Cortex of kidney (tissue), 1 donor: ENCODE measurements at places on chromosomes 4 and X.

DNA sequence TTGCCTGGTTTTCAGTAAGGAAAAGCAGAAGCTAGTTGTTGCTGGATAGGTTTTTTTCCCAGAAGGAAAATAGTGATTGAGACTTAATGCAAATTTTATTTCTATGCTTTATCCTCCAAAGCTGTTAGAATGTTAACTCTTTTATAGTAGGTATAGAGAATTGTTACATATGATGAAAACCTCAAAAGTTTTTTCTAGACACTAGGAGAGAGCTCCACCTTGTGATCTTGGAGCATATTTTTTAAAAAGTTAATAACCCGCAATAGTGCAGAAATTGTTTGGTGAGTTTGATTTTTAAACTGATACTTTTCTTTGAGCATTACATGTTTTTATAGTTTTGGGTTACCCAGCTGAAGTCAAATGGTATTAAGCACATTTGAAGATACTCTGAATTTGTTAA, 56.5 kb downstream of the STAG2 start:
- DNase-seq: no peak

- no peak for DNase-seq
Observed at GRCh38 chr4:128649161-128649560, 160.3 kb upstream of the JADE1 start.

DNA sequence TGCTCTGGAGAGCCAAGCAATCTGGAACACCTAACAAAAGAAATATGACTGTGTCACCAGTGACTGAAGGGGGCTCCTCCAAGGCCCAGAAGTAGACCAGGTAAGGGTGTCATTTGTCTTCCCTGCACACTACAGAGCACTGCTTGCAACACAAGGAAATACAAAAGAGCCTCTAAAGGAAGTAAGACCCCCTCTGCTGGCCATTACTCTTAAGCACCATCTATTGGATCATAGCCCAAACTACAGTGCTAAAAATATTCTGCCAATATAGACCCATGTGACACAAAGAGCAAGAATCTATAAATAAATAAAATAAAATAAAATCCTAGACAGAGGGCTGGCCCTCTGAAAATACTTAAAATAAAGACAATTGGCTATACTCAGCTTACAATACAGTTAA, 528.7 kb downstream of the TMA16 start:
- no peak for DNase-seq

- no peak for DNase-seq
Observed at GRCh38 chr4:48692897-48693296, 87.2 kb downstream of the FRYL start.

- no peak for DNase-seq
Observed at GRCh38 chrX:2325076-2325784, 175.5 kb downstream of the DHRSX start.

- DNase-seq: no peak
Observed at GRCh38 chrX:77658886-77659285, 127.1 kb downstream of the ATRX start.

DNA sequence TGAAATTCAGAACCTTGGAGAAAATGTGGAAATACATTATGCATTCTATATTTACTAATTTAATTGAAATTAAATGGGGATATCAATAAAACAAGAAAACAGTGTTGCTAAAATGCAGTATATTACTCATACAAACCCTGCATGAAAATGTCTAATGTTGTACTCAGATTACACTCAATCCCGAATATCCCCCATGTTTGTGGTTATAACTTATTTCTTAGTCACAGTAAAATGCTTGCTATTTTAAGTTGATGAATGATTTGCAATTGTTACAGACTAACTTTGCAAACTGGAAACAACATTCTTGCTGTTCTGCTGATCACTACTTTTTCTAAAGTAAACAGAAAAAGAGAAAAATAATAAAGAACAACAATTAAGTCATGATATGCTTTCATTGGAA, 33.1 kb upstream of the ANXA10 start:
- DNase-seq: no peak

DNA sequence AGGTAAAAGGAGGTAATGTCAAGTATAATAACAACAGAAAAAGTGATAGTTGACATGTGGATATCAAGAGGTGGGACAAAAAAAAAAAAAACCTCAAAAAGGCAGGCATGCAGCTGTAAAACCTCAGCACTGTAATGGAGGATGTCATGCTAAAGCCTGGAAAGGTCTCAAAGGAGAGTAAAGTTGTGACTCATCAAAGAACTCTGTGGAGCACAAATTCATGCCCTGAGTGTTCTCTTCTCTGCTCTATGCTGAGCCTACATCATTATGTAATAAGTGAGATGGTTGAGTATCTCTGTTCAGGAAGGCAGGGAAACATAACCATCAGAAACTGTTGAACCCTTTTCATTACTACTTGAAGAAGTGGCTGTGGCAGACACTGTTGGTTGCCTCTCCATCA, 597.8 kb downstream of the BCOR start:
- DNase-seq: no peak

DNA sequence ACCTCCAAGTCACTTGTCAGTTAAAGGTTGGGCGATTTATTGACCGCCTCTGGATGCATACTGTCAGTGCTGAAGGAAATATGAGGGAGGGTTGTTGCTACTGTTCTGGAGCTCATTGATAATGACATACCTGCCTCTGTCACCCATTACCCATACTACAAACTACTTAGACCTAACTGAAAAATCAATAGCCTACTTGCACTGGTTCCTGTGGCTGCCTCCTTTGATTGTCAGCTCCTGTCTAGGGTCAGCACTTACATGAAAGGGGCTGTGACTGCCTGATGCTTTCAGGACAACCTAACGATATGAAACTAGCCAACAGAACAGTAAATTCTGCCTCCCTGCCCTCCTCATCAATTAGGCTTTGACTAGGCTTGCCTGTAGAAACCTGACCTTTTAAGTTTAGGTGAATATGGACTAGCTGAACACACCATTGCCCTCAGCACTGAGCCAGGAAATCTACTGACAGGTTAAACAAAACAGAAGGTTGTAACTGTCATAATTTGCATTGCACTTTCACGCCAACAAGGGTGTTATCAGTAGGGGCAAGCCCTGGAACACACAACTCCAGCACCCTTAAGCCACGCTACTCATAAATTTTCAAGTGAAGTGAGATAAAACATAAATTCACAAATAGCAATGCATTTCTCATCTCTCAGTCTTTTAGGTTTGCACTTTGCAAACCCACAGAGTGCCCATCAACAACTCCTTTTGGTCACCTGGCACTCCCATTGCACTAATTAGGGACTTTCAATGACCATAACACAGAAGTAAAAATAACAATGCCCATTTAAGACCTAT, 9.0 kb upstream of the MAB21L2 start:
- DNase-seq: no peak

DNA sequence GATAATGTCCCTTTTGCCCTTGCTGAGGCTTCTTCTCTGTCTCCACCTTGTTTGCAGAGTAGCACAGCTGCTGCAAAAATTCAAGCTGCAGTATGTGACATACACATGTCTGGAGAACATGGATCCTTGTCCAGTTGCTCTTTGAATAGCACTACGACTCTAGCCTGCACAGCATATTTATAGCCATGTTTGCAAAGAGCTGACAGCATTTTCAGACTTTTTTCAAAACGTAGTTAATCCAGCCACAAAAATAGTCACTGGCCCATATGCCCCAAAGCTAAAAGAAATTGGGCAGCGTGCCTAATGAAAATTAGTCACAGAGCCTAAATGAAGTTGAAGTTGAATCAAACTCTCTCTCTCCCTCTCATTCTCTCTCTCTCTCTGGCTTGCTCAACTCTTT, 17.5 kb downstream of the SLC16A2 start:
- DNase-seq: no peak

DNA sequence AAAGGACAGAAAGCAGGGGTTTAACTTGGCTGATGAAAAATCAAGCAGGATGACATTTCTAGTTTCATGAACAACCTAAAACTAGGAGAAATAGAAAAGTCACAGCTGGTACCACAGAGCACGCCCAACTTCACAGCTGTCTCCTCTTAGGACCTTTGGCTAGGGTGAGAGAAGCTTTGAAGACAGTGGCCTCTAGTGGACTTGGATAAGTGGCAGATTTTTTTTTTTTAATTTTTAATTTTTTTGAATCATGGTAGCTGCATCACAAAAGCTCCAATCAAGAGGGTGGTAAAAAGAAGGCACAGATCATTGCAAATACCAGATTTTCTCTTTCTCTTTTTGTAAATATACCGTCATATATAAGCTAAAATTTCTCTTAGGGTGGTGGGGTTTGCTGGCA, 20.2 kb upstream of the MAP3K15 start:
- no peak for DNase-seq

DNA sequence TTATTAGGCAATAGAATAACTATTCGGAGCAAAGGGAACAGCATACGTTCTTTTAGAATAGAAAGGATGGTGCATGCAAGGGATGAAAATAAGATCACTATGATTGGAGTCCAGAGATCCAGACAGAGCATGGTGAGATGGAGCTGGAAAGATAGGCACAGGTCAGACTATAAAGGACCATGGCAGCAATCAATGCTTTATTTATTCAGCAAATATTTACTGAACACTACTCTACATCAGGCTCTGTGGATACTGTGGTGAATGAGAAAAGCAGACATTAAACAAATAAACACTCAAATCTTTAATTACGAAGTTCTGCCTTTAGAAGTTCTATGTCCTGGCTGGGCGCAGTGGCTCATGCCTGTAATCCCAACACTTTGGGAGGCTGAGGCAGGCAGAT, 44.7 kb upstream of the ACSL4 start:
- DNase-seq: no peak

DNA sequence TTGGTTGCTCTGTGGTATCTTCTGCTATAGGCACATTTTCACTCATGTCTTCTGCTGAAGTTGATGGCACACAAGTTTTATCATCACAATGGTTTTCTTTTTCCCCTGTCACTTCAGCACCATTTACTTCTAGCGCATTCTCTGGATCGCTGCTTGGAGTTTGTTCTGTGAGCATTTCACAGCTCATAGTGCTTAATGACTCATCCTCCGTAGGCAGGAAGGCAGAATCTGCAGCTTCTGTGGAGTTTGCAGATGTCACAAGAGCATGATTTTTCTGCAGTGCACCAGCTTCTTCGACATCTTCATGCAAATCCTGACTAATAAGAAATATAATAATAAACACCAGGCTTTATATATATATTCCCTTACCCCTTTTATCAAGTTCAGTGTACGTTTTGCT, 83.6 kb downstream of the CHM start:
- DNase-seq: no peak

- no peak for DNase-seq
Observed at GRCh38 chr4:122584519-122584918, 36.3 kb downstream of the IL21 start.

- DNase-seq: no peak
Observed at GRCh38 chr4:1573830-1574459, 110.2 kb downstream of the FAM53A start.

- DNase-seq: no peak
Observed at GRCh38 chrX:40040686-40041461, 56.9 kb downstream of the BCOR start.

DNA sequence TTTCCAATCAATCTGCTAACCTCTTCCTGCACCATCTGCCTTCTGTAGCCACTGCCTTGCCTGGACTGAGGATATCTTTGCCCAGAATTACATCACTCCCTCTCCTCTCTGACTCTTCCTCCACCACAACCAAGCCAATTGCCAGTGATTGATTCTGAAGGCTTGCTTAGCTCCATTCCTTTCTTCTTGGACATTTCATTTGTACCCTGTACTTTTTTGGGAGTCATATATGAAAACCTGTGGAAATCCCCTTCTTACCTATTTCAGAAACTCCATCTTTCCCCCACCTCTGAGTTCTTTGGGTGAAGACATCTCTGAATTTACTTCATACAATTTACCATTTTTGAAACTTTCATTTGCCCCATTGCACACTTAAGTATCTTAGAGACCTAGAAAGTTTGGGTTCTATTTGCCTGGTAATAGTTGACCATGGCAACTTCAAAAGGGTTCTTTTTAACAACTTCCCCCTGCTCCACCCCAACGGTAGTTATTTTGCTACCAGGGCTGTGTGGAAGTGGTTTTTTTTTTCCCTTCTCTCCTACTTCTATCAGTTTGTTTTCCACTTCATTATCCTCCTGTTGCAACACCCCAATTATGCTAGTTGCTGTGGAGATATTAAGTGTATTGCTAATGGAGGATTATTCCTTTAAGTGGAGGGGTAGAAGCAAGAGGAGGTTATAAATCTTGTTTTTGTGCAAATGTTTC, 14.3 kb downstream of the SGMS2 start:
- DNase-seq: no peak

- no peak for DNase-seq
Observed at GRCh38 chr4:161525121-161525520, 638.7 kb downstream of the FSTL5 start.

GRCh38 chr4:102319594-102319993, 25.7 kb downstream of the SLC39A8 start:
- DNase-seq: no peak

GRCh38 chrX:15336023-15336413, 695 bp upstream of the PIGA start:
- DNase-seq: no peak

DNA sequence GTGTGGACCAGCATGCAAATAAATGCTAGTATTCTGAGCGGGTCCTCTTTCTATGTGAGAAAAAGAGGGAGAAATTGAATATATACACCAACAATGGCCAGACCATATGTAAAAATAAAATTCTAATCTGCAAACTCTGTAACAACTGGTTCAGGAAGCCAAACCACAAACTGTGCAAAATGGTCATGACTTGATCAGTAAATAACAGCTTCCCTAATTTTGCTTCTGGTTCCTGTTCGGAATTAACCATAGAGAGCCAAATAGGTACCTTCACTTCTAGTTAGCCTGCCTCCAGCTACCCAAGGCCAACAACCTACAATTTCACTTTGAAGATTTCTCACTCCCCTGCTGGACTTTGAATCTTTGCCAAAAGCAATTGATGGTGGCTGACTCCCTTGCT, 1313.2 kb downstream of the ADGRL3 start:
- DNase-seq: no peak

DNA sequence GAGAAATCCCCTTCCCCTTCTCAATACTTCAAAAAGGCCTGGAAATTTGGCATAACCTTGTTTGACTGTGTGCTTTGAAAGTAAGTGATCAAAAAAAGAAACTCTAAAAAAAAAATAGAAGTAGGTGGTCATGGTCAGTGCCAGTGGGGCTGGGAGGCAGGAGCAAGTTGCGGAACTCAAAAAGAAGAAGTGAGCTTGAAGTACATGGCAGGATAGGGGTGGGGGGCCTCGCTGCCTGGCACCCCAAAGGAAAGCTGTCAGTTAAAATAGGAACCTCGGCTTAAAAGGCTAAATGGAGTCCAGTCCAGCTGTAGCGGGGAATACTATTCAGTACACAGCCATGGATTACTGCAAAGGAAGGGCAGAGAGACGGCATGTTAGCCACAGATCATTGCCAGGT, 12.2 kb upstream of the NKRF start:
- DNase-seq: no peak

- no peak for DNase-seq
Observed at GRCh38 chr4:41600243-41600912, 62.4 kb downstream of the LIMCH1 start.

DNA sequence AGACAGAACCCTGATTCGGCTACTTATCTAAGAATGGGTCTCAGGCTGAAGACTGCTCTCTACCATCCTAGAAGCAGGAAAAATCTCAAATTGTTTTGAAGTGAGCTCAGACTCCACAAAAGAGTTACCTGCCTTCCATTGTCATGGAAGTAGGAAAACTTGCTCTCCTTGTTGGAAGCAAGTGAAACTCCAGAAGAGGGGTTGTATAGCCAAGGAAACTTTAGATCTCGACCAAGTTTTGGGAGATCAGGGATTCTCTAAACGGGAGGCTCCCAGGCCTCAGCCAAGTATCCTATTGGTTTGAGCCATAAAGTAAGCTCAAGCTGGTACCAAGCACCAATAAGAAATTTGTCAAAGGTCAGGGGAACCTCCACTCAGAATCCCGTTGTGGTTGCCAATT, 9.2 kb upstream of the FHDC1 start:
- DNase-seq: no peak

GRCh38 chr4:102089850-102090621, 255.2 kb downstream of the SLC39A8 start:
- DNase-seq: no peak
